ENCODE measurements at places on chromosomes 13 and 19.

- no peak for DNase-seq
Observed at GRCh38 chr19:14433554-14434501, 722 bp downstream of the PKN1 start.

DNA sequence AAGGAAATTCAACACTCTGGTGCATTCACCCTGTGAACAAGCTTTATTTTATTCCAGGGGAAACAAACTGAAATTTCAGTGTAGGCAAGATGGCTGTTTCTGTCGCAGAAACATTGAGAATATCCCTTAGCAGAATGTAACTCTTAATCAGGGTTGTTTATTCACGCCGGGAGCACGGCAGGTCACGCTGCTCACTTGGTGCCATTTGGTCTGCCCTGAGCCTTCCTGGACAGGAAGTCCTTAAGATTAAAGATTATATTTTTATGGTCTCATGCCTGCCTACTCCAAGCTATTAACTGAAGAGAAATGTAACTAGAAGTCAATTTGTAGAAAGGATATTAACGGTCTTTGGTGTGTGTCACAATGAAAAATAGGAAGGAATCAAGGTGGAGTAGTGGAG, 185.3 kb upstream of the ARGLU1 start:
- DNase-seq, result no peak

GRCh38 chr13:85597790-85598500, 201.3 kb downstream of the SLITRK6 start:
- DNase-seq, result no peak

GRCh38 chr13:105311094-105311493, 1224.4 kb downstream of the EFNB2 start:
- no peak for DNase-seq

GRCh38 chr13:34416971-34417380, 525.1 kb upstream of the NBEA start:
- no peak for DNase-seq

GRCh38 chr19:48391100-48392005, at the start of gene KDELR1:
KDELR1 (minus strand) TSS chr19:48391551; CDS start chr19:48391358, 193 bp downstream.
- DNase-seq, result peak; percentile 63

- DNase-seq, result no peak
Observed at GRCh38 chr19:55103190-55103589, 14.2 kb downstream of the PPP1R12C start.

GRCh38 chr13:110565296-110565695, 3.8 kb upstream of the RAB20 start:
- no peak for DNase-seq

- no peak for DNase-seq
Observed at GRCh38 chr13:46387064-46387851, at the start of gene RUBCNL. RUBCNL (minus strand) TSS chr13:46387252; CDS start chr13:46372475, 14,777 bp downstream.

GRCh38 chr19:38013913-38014580, 107.0 kb downstream of the SIPA1L3 start:
- no peak for DNase-seq

DNA sequence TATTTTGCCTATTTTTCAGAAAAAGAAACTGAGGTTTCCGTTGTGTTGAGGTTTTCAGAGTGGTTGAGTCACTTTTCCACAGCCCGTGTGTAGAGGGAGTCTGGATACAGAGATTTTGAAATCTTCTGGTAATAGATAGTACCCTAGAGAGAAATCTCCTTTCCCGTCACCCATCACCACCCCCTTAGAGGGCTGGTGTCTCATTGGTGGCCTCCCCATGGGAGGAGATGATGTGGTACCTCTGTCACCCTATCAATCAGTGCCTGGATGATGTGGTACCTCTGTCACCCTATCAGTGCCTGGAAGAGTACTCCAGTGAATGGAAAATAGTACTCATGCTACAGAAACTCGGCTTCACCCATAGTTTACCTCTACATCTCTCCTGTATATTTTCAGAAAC, 42.2 kb upstream of the SERP2 start:
- no peak for DNase-seq

DNA sequence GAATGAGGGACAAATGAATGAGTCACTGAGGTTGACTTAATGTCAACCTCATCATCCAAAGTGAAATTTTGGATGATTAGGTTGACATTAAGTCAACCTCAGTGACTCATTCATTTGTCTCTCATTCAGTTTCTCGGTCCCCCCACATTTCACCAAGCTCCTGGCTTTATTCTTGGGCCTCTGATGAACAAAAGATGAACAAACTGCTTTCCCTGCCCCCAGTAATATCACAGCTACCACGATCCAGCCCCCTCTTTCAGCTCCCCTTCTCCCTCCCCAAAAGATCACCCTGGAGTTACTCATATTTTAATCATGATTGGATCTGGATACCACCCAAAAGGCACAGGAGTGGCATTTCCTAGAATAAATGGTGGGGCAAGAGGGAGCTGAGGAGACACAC, 10.8 kb downstream of the CEACAM18 start:
- no peak for DNase-seq

- no peak for DNase-seq
Observed at GRCh38 chr13:109165417-109165904, 536.0 kb downstream of the MYO16 start.

GRCh38 chr19:55276720-55277430, 3.0 kb downstream of the HSPBP1 start:
- DNase-seq, result no peak

DNA sequence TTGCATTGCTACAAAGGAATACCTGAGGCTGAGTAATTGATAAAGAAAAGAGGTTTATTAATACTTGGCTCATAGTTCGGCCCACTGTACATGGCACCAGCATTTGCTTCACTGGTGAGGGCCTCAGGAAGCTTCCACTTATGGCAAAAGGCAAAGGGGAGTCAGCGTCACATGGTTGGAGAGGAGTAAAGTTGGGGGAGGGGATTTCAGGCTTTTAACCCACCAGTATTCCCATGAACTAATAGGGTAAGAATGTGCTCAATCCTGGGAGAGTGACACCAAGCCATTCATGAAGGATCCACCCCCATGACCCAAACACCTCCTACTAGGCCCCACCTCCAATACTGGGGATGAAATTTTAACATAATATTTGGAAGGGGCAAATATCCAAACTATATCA, 82.5 kb upstream of the MYCBP2 start:
- no peak for DNase-seq
